Purkinje cell (primary cell): ENCODE measurements at places on chromosomes 6 and 20. TPM values are rescaled to one million over a fixed set of nuclear protein-coding genes. Genes with fewer than 3 reads are reported as not detected.

The MCCD1 gene
- polyA plus RNA-seq, result not detected in 2 replicates

The PCED1A gene
- 5.4 and 8.8 TPM in 2 replicates for polyA plus RNA-seq

The C6orf141 gene
- polyA plus RNA-seq, result not detected in 2 replicates

The EEF1A2 gene
- 13.6 and 15.1 TPM in 2 replicates for polyA plus RNA-seq

The CAPN11 gene
- polyA plus RNA-seq, result not detected in 2 replicates
